ENCODE measurements at places on chromosomes 1 and 21. TPM values are rescaled to one million over a fixed set of nuclear protein-coding genes. Genes with fewer than 3 reads are reported as not detected.

DNA sequence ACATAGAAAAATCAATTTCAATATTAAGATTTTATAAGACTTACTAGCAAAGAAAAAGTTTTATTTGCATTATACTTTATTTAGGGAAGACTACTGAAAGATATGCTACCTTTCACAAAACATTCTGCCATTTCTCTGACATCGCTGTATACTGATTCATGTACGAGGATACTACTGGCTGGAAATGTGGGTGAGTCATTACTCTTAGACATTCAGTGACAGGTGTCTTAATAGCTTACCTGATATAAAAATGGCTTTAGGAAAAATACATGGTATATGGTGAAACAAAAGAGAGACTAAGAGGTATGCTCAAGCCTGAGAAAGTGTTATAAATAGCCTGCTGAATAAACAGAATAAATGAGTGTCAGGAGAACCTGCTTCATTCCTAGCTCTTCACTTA is 73.0 kb upstream of the EXO1 start:
- H3K4me1 ChIP-seq = no peaks in the 10 kb centered on the region
- no peak overlapping the region for H3K27ac ChIP-seq
- no peak overlapping the region for H3K4me3 ChIP-seq
- DNase-seq = no peak
- H3K27me3 ChIP-seq = no peaks in the 10 kb centered on the region

DNA sequence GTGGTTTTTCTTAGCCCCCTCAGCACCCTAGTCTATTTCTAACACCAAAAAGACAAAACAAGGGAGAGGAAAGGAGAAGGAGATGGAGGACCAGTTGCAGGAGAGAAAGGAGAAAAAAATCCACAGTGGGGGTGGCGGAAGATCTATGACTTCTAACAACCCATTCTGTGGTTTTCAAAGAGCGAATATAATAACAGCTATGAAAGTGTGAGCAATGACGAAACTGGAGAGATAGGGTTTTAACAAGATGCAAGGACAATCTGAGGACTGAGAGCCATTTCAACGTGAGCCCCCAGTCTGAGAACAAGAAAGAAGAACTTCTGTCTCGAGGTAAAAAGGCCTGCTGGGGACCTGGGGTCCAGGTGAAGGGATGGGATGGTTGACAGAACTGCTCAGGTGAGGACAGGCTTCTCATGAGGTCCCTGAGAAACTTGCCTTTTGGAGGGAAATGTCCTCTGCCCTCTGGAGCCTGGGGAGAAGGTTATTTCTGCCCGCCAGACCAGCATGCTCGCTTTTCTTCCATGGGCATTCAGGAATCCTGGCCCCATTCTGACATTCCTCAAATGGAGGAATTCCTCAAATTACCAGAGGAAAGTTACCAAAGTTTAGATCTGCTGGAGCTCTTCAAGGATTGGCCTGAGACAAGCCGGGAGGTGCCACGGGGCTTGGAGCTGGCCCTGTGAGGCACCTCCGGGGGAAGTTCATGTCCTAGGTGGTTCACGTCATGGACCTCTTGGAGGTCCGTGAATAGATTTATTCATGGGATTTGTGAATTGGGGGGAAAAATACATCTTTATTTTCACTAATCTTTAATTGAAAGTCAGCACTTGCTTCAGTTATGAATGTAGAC is at the start of gene CD160:
TSS of gene CD160 (plus strand) at position 270 of the 850 bp plus-strand sequence. CDS start 8,829 bp downstream, outside the sequence.
- no peaks in the 10 kb centered on the region for H3K36me3 ChIP-seq
- H3K4me3 ChIP-seq = no peak within 1 kb of the TSS
- H3K27ac ChIP-seq = no peak within 1 kb of the TSS
- H3K4me1 ChIP-seq = peaks cover 6% of the 10 kb centered on the region
- no peaks in the 10 kb centered on the region for H3K27me3 ChIP-seq

NOTCH2NLA gene
- 45.8 TPM for total RNA-seq

SLC1A7 gene
- not detected for total RNA-seq

GRCh38 chr1:78855258-78855657 is 151.3 kb downstream of the ADGRL4 start:
- no peaks in the 10 kb centered on the region for H3K4me1 ChIP-seq
- H3K27me3 ChIP-seq = no peaks in the 10 kb centered on the region
- H3K36me3 ChIP-seq = no peaks in the 10 kb centered on the region
- H3K27ac ChIP-seq = no peak overlapping the region

DNA sequence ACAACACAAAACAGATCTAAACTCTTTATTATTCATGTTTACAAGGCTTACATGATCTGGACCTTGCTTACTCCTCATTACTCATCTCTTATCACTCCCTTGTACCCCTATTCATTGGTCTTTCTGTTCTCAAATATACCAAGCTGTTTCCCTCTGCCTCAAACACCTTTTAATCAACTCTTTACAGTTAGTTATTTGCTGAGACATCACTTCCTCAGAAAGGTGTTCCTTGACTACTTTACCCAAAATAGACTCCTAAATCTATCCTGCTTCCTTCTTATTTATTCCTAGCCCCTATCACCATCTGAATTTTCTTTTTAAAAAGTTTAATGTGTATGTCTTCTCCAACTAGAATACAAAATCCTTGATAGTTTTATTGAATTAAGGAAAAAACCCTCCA is 100.6 kb upstream of the SLFNL1 start:
- no peaks in the 10 kb centered on the region for H3K27me3 ChIP-seq
- no peak overlapping the region for H3K27ac ChIP-seq
- H3K36me3 ChIP-seq = no peaks in the 10 kb centered on the region
- peaks cover 6% of the 10 kb centered on the region for H3K4me1 ChIP-seq

GRCh38 chr1:201172999-201173610 is 17.5 kb upstream of the IGFN1 start:
- peaks cover 53% of the 10 kb centered on the region for H3K4me1 ChIP-seq
- no peak overlapping the region for H3K4me3 ChIP-seq
- peak overlapping the region; percentile 53 for H3K27ac ChIP-seq
- H3K27me3 ChIP-seq = no peaks in the 10 kb centered on the region
- no peaks in the 10 kb centered on the region for H3K36me3 ChIP-seq
- peak; percentile 21 for DNase-seq

GRCh38 chr1:242100921-242101320 is 102.0 kb upstream of the MAP1LC3C start:
- no peaks in the 10 kb centered on the region for H3K36me3 ChIP-seq
- H3K4me1 ChIP-seq = no peaks in the 10 kb centered on the region
- no peak for DNase-seq
- H3K27me3 ChIP-seq = peaks cover 8% of the 10 kb centered on the region
- no peak overlapping the region for H3K4me3 ChIP-seq

LCK gene
- total RNA-seq = 2.6 TPM

DNA sequence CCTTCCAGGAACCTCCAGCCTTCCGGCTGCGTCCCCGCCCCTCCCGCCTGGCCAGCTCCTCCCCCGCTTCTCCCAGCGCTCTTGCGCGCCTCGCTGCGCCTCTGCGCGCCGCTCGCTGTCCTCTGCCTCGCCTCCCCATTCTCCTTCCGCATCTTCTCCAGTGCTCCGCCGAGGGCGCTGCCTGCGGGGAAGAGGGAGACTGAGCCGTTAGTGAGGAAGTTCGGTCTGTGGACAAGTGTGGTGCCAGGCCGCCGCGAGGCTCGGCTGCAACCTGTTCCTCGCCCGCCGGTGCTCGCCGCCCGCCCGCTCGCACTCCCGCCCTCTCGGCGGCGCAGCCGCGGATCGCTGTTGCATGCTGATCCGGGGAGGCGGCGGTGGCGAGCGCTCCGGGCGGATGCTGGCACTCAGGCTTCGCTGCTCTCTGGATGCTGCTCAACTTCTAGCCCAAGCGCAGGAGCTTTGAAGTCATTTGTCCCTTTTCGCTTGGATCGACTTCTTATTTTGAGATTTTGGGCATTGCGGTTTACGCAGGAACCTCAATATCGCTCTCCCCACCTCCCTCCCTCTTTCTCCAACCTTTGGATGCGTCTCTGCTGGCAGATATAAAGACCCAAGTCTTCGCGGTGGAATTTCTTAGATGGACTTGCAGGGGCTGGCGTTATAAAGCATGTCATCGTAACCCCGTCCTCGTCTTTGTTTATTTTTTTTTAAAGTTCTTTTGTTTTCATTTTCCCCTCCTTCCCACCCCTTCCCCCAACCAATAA is 614 bp upstream of the CACNA1E start:
- H3K4me3 ChIP-seq = no peak overlapping the region
- no peaks in the 10 kb centered on the region for H3K4me1 ChIP-seq
- DNase-seq = no peak
- peaks cover 50% of the 10 kb centered on the region for H3K27me3 ChIP-seq
- H3K36me3 ChIP-seq = no peaks in the 10 kb centered on the region

DNA sequence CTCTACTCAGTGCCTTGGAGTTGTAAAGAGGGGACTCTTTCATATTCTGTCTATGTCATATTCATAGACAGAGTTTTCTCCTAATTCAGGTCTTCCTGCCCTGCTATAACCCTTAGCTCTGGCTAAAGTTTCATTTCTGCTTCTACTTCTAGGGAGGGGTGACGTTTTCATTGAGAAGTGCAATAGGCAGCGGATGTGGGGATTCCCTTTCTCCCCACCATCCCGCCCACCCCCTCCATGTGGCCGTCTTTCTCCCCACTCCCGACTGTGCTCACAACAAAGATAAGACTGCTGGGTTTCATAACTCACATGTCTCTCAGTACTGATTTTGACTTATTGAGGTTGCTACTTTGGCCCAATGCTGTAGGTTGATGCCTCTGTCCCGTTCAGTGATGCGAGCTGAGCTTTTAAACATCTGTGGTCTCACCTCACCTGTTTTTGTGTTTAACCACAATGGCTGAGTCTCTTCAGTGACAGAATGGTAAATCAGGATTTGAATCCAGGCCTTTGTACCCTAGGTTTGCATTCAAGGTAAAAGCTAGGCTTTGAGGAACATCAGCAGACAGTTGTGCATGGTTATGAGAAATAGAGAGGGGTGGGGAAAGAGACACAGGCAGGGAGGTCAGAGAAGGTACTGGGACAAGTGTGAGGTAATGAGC is 7.8 kb upstream of the KIF14 start:
- H3K4me3 ChIP-seq = no peak overlapping the region
- no peaks in the 10 kb centered on the region for H3K4me1 ChIP-seq
- no peak for DNase-seq
- no peaks in the 10 kb centered on the region for H3K27me3 ChIP-seq
- no peak overlapping the region for H3K27ac ChIP-seq

GPR157 gene
- total RNA-seq = 9.0 TPM

GRCh38 chr1:48107516-48107915 is 110.3 kb upstream of the TRABD2B start:
- no peak overlapping the region for H3K27ac ChIP-seq
- no peak overlapping the region for H3K4me3 ChIP-seq
- H3K27me3 ChIP-seq = no peaks in the 10 kb centered on the region
- no peaks in the 10 kb centered on the region for H3K4me1 ChIP-seq

FALEC gene
- 0.94 TPM for total RNA-seq

DNA sequence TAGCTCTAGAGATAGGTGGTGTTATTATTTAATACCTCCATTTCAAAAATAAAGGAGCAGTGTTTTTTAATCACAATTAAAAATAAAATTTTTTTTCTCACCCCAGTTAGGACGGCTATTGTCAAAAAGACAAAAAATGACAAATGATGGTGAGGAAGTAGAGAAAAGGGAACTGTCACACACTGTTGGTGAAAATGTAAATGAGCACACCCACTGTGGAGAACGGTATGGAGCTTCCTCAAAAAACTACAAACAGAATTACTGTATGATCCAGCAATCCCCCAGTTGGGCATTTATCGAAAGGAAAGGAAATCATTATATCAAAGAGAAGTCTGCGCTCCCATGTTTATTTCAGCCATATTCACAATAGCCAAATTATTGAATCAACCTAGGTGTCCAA is 148.7 kb upstream of the NR5A2 start:
- H3K4me3 ChIP-seq = no peak overlapping the region
- no peak overlapping the region for H3K27ac ChIP-seq
- no peaks in the 10 kb centered on the region for H3K27me3 ChIP-seq
- H3K4me1 ChIP-seq = no peaks in the 10 kb centered on the region

LYST gene
- total RNA-seq = 14.1 TPM

DNA sequence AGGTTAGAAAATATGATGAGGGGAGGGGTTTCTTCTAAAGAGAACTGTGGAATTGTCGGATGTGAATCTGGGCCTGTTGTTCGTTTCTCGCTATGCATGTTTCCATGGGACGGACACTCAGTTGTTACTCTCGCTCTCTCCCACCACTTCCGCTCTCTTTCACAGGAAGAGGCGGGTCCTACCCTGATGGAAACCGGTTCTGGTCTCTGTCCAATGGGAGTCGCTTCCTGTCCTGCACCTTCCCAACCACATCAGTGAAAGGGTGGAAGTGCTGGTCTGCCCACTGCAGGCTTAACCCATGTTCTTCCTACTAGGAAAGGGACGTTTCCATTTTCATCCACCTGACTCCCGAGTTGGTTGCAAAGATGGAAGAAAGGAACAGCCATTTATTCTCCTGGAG is 119.4 kb downstream of the KCNJ15 start:
- no peaks in the 10 kb centered on the region for H3K4me1 ChIP-seq
- H3K27me3 ChIP-seq = peaks cover 16% of the 10 kb centered on the region
- H3K27ac ChIP-seq = no peak overlapping the region
- H3K4me3 ChIP-seq = no peak overlapping the region
- DNase-seq = no peak
- H3K36me3 ChIP-seq = no peaks in the 10 kb centered on the region

C1orf115 gene
- total RNA-seq = 5.6 TPM

DNA sequence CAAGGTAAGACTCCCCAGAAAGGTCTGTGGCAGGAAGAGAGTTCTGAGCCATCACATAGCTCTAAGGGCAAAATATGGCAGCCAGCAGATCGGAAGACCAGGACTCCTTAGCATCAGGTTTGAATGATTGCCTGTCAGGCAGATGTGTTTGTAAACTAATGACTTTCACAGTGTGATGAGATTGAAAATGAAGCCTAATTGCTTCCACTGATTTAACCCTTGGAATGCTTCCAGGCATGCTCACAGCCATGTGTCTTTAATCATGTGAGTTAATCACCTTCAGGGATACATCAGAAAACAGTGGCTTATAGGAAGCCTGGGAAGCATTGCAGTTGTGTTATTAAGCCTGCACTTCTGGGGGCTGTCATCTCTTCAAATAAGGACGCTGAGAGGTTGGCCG is 82.8 kb downstream of the LRRC53 start:
- H3K4me3 ChIP-seq = no peak overlapping the region
- no peaks in the 10 kb centered on the region for H3K4me1 ChIP-seq
- no peaks in the 10 kb centered on the region for H3K27me3 ChIP-seq
- no peaks in the 10 kb centered on the region for H3K36me3 ChIP-seq
- H3K27ac ChIP-seq = no peak overlapping the region
- no peak for DNase-seq

INTS3 gene
- total RNA-seq = 91.7 TPM

GRCh38 chr21:31558189-31558961 is 101.1 kb upstream of the SOD1 start:
- no peaks in the 10 kb centered on the region for H3K36me3 ChIP-seq
- H3K4me1 ChIP-seq = peaks cover 12% of the 10 kb centered on the region
- H3K27me3 ChIP-seq = no peaks in the 10 kb centered on the region
- peak; percentile 40 for DNase-seq

Measured in PC-9 (cell line).